A673 (cell line): ENCODE measurements at places on chromosomes 12 and 14.

DNA sequence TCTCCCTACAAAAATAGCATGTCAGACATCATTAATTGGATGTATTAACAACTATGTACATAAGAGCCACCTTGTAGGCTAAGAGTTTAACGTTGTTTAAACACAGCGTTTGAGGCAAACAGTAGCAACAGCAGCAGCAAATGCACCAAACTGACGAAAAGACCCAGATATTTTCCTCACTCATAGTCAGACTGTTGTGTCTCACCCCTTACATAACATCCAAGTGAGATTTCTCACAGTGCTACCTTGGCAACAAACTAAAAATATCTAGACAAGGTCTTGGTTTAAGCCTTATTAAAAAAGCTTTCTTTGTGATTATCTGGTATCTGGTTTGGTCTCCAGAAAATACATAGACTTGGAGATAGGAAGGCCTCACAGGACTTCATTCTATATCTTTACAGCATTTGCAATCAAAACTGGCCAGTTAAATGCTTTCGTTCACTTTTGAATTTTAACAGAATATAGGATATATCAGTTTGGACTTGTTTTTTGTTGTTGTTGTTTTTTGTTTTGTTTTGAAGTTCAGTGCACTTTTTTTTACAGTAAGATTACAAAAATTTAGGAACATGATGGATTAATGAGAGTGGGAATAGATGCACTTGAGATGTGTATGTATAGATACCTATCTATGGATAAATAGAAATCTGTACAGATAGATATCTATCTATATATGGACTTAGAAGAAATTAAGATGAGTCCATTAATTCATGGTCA, 4.1 kb downstream of the BHLHE41 start:
- no peak for DNase-seq

DNA sequence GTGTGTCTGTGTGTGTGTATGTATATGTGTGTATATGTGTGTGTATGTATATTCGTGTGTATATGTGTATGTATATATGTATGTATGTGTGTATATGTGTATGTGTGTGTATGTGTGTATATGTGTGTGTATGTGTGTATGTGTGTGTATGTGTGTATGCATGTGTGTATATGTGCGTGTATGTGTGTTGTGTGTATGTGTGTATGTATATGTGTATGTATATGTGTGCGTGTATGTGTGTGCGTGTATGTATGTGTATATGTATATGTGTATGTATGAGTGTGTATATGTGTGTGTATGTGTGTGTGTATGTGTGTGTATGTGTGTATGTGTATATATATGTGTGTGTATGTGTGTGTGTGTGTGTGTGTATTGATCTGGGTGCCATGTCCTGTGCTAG, 31.8 kb upstream of the SLC10A1 start:
- no peak for DNase-seq

DNA sequence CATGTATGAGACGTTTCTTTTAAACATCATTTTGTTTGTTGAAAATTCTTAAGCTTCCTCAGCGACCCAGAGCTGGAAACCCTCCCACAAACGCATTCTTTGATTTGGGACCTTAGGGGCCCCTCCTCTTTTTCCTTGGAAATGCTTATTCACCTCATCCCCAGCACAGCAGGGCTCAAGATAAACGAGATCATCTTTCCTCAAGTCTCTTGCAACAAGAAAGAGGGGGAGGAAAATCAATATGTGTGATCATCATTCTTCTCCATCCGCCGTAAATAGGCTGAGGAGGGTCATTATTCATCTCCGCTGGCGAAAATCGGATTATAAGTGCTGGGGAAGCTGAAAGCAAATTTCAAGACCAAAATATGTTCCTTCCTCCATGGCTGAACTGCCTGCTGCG, 1415.2 kb downstream of the AACS start:
- no peak for DNase-seq

DNA sequence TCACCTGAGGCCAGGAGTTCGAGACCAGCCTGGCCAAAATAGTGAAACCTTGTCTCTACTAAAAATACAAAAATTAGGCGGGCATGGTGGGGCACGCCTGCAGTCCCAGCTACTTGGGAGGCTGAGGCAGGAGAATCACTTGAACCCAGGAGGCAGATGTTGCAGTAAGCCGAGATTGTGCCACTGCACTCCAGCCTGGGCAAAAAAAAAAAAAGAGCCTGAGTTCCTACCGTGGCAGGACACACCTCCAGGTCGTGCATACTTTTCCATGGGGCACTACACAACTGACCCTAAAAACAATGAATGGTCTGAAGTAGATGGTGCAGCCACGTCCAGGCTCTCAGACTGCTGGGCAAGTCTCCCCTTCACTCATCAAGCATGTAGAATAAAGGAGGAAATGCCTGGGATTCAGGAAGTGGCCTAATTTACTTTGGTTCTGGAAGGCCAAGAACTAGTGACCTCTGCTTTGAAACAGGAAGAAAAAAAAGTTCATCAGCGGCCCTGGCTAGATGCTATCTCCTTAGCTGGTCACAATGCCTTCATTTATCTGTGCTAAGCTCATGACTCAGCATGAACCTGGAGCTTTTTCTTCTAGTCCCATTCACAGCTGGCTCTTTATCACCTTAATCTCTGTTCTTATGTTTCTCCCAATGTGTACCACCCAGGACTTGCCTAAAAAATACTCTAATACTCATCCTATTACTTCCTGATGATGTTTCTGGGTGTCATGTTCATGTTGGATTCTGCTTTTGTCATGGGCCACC, 55.8 kb upstream of the OR6J1 start:
- no peak for DNase-seq

DNA sequence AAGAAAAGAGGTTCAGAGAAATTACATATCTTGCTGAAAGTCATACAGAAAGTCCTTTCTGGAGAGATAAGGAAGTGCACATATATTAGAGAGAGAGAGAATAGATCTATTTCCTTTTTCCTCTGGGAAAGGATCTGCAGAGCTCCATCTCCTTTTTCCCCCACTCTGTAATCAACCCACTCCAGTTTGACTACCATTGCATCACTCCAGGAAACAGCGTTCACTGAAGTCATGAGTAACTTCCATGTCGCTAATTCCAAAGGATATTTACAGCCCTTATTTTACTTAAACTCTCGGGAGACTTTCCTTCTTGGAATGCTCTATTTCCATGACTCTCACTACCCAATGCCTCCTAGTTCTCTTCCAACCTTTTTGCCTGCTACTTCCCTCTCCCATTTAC, 72.5 kb upstream of the PARP11 start:
- DNase-seq: peak; percentile 9

DNA sequence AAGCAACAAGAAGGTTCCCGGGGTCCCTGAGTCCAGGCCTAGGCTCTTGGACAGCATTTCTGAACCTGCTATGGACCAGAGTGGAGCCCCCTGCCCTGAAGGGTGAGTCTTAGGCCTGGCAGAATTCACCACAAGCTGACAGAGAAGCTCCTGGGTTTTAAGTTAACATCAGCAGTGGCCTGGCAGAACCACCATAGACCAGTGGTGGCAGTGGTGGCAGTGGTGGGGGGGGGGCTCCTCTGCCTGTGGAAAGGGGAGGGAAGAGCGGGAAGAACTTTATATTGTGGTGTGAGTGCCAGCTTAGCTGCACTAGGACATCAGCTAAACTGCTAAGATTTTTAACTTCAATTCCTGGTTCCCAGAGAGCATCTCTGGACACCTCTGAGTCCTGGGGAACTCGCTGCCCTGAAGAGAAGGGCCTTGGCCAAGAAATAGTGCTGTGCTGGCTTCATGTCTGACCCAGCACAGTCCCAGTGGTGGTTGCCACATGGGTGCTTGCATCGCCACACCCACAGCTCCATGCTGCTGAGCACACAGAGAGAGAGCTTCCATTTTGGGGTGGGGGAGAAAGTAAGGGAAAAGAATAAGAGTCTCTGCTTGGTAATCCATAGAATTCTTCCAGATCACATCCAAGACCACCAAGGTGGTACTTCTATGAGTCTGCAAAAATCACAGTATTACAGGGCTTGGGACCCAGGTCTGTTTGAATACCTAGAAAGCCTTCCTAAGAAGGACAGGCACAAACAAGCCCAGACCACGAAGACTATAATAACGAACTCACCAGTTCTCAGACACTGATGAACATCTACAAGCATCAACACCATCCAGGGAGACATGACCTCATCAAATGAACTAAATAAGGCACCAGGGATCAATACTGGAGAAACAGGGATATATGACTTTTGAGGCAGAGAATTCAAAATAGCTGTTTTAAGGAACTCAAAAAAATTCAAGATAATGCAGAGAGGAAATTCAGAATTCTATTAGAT, 20.4 kb upstream of the RNF212B start:
- DNase-seq: no peak

GRCh38 chr12:110813285-110813684, 33.5 kb upstream of the CCDC63 start:
- DNase-seq: no peak

DNA sequence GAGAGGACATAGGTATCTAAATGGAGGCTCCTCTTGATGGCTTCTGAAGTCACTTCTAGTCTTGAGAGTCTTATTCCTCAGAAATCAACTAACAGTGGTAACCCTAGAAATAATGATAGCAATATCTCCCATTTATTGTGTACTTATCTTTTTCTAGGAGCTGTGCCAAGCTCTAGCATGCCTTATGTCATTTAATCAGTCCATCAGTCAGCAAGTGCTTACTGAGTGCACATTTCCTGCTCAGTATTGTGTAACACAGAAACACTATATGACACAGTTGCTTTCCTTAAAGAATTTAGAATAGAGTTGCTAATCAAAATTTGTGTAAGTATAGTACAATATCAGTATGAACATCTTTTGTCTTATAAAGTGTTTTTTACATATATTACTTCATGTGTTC, 36.6 kb downstream of the KRT76 start:
- peak; percentile 78 for DNase-seq

- DNase-seq: no peak
These were observed 5.9 kb upstream of the FOXN3 start for GRCh38 chr14:89422952-89423345.

- DNase-seq: no peak
These were observed 20.6 kb upstream of the ANHX start for GRCh38 chr12:133256321-133256720.

- no peak for DNase-seq
These were observed 192.7 kb downstream of the STXBP6 start for GRCh38 chr14:24857277-24857676.

GRCh38 chr12:96327346-96327745, 72.9 kb downstream of the CDK17 start:
- no peak for DNase-seq

GRCh38 chr12:48092611-48093010, 13.3 kb downstream of the SENP1 start:
- DNase-seq: no peak

DNA sequence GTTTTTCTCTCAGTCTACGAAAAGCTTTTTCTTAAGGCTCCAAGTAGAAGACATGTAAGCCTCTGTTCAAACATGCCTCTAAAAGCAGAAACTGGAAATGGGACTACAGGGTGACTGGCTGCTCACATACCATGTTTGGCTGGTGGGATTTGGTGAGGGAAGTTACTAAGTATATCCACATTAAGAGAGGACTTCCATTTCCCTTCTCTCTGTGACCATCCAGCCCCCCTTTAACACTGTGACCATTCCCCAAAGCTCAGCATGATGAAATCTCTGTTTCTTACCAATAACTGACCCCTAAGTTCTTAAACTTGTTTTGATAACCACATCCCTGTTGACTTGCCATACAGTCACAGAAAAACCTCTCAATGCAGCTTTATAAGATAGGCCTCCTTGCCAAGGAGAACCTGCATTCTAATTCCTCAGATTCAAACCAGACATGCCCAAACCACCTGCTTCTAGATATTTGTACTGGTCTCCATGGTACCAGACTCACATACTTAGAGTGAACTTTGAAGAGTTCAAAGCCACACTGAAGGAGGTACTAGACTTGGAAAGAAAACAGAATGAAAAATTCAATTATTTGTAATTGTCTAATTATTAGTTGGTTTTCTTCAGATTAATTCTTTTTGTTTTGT, 102.2 kb downstream of the VEZT start:
- no peak for DNase-seq

DNA sequence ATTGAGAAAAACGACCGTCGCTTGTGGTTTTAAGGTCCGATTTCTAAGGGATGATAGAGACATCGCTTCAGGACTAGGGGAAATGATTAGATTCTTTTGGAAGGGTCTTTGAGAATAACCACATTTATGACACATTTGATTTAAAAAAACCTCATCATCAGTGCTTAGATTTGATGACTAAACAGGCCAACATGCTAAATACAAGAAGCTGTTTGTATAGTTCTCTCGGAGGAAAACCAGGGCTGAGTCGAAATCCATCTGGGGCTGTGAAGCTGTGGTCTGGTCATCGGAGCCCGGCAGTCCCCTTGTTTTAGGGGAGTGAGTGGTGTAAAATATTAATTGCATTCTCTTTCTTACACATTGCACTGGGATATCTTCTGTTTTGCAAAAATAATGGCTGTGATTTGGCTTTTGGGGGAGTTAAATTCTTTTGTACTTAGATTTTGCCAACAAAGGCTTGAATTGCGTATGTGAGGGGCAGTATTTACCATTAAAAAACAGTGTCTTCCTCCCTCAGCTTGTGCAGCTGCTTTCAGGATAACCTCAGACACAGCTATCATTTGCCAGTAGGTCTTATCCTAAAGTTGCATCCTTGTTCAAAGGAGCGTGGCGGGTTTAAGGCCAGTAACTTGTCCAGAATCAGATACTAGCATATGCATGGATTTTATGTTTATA, 550 bp downstream of the GNG2 start:
- no peak for DNase-seq

DNA sequence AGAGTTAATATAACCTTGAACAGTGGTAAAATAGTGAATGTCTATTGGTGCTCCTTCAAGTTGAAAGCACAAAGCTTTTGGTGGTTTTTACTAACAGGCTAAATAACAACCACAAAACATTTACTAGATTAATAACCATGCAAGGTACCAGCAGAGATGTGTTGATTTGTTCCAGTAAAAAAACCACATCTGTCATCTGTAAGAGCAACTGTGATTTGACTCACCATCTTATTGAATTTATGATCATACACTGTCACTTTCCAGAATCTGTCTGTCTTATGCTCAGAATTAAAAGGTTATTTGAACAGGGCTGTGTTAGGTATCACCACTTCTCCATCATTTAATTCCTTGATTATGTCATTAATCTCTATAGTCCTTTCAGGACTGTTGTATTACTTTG, 107.0 kb upstream of the PTHLH start:
- no peak for DNase-seq

DNA sequence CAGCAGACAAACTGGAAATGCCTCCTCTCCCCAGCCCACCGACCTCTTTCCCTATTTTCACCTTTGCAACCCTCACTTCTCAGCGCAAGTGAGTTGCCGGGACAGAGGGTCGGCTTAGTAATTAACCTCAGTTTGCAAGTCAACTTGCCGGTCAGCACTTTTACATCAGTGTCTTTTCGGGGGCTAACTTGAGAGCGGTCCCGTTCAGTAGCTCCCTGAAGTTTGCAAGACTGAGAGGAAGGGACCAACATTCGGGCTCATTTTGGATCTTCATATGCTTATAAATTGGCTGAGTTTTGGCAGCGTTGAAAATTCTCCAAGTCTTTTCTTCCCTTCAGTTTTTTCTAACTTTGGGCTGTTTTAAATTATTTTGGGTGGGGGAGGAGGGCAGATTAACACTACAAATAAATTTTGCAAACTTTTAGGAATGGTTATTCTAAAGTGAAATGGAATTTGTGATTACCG, 846 bp downstream of the BRMS1L start:
- no peak for DNase-seq
